NCI-H1048 (cell line): ENCODE measurements at places on chromosomes 12 and 14.

- DNase-seq = no peak
Observed at GRCh38 chr14:91893007-91893406, 25.7 kb upstream of the TC2N start.

GRCh38 chr12:114092981-114093380 lies 126.9 kb upstream of the RBM19 start:
- DNase-seq = no peak

GRCh38 chr12:123106640-123107359 lies 44.1 kb downstream of the PITPNM2 start:
- DNase-seq = no peak

GRCh38 chr14:105500726-105501101 lies 9.7 kb downstream of the TEDC1 start:
- DNase-seq = no peak

DNA sequence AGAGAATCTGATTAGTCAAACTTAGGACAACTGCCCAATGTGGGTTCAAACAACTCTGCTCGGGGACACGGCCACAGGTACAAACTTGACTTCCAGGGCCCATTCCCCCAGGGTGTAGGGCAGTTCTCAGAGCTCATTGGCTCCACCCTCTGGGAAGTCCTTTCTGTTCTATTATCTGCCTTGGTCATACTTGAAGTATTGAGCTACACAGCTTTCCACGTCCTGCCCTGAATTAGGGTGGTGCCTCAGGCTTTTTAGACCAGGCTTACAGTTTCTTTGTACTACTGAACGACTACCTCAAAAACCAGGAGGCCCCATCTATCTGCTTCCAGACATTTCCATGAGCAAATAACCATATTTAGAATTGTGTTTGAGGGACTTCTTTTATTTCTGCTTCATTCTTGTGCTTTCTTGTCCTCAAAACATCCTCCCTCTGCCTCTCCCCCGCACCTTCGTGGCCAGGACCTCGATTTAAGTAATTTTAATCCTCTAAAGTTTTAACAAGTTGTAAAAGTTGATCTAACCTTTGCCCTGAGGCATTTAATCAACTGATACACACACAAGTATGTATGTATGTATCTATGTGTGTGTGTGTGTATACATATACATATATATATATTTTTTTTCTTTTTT lies 281.7 kb upstream of the AMIGO2 start:
- DNase-seq = no peak

DNA sequence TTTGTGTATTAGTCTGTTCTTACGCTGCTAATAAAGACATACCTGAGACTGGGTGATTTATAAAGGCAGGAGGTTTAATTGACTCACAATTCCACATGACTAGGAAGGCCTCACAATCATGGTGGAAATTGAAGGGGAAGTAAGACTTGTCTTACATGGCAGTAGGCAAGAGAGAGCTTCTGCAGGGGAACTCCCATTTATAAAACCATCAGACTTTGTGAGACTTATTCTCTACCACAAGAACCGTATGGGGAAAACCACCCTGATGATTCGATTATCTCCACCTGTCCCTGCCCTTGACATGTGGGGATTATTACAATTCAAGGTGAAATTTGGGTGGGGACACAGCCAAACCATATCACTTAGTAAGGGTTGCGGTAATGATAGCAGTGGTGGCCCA lies 833.1 kb downstream of the FLRT2 start:
- no peak for DNase-seq

- no peak for DNase-seq
Observed at GRCh38 chr12:3273409-3273853, 196.3 kb downstream of the TSPAN9 start.

DNA sequence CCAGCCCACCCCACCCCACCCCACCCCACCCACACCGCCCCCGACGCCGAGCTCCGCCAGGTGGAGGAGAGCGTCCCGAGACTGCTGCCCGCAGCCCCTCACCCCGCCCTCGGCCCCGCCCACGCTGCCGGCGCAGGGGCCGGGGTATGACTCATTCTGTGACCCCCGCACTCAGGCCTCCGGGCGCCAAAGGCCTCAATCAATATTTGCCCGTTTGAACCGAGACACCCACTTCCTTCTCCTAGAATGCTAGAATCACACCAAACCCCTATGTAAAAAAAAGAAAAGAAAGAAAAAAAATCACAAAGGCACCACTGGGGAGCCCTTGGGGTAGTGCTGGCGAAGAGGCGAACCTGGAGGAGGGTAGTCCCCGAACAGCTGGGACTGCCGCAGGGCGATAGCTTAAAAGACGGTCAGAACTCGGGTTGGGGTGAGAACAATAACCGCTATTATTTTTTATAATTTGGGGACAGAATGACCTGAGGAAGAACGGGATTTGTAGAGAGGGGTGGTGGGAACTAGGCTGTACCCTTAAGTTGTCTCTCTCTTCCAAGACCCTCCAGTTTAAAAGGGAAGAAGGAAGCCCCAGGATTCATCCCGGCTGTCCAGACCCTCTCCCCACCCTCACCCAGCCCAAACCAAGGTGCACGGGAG lies 894 bp downstream of the KRT8 start:
- no peak for DNase-seq

GRCh38 chr12:115473257-115473956 lies 789.4 kb upstream of the TBX3 start:
- DNase-seq = no peak

DNA sequence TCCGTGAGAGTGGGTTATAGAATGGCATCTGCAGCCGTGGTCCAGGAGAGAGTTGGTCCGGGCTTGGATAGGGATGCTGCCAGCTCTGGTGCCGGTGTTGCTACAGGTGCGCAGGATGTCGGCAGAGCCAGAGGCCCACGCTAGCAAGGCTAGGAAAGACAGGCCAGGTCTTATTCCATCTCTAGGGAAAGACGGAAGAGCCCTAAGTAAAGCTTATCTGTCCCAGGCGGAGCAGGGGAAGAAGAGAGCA lies 485 bp upstream of the PSME1 start:
- no peak for DNase-seq

- no peak for DNase-seq
Observed at GRCh38 chr12:57223191-57224165, 6.0 kb upstream of the SHMT2 start.

DNA sequence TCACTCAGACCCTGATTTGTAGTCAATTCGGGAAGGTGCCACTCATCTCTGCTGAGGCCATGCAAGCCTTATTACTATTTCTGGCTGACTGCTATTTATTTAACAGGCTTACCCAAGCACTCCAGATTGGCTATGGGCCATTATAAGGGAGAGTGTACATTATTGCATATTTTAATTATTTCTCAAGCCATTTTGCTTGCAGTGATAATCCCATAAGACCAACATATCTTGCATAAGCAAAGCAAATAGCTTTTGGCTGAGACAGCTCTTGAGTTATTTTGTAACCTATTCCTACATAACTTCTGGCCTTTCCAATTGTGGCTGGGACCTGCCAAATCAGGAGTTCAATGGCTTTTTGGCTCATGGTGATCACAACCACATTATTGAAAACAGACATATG lies 509.6 kb upstream of the USP15 start:
- DNase-seq = no peak

- no peak for DNase-seq
Observed at GRCh38 chr12:10128687-10129086, 1.3 kb downstream of the CLEC7A start.

DNA sequence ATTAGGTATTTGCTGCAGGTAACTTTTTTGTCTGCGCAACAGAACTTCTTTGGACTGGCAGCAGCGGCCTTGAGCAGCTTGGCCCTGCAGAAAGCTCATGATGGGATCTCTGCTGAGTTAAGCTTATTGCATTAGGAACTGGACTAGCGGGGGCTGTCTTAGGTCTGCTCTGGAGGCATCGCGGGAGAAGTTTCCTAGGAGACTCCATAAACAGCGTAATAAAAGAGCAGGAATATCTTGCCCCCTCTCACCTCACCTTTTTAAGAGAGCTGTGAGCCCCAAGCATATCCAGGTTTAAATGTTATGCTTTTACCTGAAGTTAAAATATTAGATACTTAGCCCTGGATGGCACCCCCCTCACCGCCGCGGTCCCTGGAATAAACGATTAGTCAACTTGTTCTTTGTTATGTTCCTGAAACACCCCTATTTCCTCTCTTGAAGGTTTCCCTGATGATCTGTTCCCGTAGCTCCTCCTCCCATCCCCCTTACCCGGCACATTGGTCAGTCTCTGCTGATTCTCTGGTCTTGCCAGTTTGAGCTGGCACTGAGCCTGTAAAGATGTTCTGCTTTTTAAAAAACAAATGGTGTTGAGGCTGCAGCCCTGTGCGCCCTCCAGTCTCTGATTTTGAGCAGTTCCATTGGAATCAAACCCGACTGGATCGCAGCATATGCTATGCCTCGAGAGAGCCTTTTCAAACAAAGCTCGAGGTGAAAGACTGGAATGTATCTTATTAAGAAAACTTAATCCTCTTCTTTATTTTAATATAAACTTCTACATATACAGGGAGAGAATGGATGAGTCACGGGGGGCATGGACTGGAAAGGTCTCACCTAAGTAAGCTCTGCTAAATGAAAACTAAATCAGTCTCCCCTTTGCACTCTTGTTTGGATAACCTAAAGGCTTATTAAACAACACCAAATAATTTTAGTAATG lies 1.9 kb downstream of the MLXIP start:
- DNase-seq = no peak

- DNase-seq = no peak
Observed at GRCh38 chr14:50038398-50039119, 77.8 kb downstream of the VCPKMT start.

DNA sequence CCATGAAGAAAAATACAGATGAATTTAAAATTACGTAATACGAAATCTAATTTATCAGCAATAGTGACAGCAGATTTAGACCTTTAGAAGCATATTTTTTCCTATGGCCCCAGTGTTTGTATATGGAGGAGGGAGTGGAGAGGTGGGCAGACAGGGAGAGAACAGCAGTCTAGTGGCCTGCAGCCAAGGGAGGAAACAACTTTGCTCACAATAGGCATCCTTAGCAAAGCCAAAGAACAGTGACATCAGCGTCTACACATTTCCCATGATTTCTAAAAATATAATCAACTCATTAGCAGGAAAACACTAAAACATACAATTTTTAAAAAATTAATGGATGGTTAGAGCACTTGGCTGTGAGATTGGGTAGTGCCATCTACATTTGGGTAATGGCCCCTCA lies 622.6 kb upstream of the ATP2B1 start:
- no peak for DNase-seq

GRCh38 chr14:76080025-76080424 lies 71.7 kb upstream of the GPATCH2L start:
- DNase-seq = no peak

DNA sequence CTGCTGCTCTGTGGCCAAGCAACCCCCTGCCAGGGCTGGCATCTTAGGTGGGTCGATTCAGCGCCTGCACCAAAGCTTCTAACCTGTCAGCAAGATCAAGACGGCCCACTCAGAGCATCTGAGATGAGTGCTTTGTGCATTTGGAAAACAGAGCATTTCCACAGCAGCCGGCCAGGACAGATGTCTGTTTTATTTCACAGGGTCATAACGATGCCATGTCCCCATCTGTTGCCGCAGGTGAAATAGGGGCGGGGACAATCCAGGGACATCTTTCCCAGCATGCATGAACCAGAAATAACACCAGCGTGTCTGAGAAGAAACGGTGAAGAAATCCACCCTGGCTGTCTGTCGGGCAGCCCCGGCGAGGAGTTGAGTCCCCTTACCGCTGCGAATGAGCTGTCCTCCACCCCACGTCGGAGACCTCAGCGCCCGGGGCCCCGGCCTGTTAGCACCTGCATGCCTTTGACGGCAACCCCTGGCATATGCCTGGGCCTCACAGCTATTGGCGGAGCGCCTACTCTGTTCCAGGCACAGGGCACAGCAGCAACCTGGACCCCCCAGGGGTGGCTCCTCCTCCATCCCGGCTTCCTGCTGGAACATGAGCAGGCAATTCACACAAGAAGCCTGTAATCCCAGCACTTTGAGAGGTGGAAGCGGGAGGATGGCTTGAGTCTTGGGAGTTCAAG lies 30.6 kb upstream of the ULK1 start:
- no peak for DNase-seq

DNA sequence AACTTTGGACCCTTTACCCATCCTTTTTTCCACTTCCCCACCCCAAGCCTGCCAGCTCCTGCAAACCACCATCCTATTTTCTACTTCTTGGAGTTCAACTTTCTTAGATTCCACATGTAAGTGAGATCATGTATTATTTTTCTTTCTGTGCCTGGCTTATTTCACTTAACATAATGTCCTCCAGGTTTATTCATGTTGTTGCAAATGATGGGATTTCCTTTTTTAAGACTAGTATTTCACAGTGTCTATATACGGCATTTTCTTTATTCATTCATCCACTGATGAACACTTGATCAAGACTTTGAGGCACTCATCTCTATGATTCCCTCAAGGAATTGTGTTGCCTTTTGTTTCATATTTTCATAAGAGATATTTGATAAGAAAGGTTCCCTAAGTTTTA lies 5.6 kb upstream of the PRPF39 start:
- no peak for DNase-seq
